ENCODE measurements at places on chromosomes 4 and X. TPM values are rescaled to one million over a fixed set of nuclear protein-coding genes. Genes with fewer than 3 reads are reported as not detected.

GRCh38 chr4:55367084-55367722 lies 21.2 kb downstream of the SRD5A3 start:
- ATAC-seq: no peak

DNA sequence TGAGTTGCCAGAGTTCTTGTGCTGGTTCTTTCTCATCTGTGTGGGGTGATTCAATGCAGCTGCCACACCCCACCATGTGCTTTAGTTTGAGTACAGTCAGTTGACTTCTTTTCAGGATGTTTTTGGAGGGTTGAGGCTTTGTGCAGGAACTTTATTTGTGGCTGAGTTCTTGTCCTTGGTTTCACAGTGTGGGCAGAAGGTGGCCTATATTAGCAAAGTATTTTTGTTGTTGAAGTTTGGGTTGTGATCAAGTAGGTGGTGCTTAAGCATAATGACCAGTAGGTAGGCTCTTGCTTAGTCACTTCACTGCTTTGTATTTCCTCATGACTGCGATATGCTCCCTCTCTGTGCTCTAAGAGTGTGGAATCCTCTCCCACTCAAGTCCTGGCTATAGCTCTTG lies 80.3 kb downstream of the ARHGAP24 start:
- no peak for ATAC-seq

TASL gene
- 1.9 TPM for total RNA-seq

DNA sequence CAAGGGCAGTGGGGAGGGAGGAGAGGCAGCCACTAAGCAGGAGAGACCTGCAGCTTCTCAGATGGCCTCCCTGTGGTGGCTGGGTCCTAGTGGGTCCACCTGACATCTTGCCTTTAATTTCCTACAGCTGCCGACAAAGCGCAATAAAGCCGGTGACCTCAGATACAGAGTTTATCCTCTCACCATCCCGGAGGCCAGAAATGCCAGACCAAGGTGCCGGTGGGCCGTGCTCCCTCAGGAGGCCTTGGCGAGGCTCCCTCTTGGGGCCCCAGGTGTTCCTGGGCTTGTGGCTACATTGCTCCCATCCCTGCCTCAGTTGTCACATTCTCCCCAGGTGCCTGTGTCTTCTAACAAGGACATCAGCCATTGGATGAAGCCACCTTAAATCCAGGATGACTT lies 103.0 kb downstream of the ADRA2C start:
- no peak for ATAC-seq

GRCh38 chrX:68666580-68666979 lies 19.1 kb downstream of the STARD8 start:
- no peak for ATAC-seq

KLF8 gene
- total RNA-seq: 7.3 TPM

- no peak for ATAC-seq
Observed at GRCh38 chr4:147542229-147542990, 61.5 kb downstream of the EDNRA start.

DNA sequence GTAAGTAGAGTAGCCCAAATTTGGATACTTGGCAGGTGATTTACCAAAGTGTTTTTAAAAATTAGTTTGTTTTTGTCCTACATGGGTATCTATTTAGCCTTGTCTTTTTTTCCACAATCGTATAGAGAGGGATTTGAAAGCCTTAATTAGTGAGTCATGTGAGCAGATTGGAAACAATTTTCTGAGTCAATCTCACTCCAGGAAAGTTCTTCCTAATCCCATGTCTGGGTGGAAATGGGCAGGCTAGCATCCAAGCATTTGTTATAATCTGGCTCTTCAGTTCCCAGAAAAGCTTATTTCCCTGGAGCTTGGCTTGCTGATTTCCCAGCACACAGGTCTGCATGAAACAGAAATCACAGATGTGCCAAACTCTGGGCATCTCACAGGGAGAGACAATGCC lies 426.9 kb upstream of the BOD1L1 start:
- ATAC-seq: no peak

Data from activated T-helper 17 cell treated with anti-CD3 and anti-CD28 coated beads, Interleukin-2, amount 50 U/mL, for 72 hours (primary cell).